ENCODE measurements at places on chromosomes 4 and X.
A peak's percentile ranks its signal among the peaks of the same experiment; 100 is the strongest.

GRCh38 chr4:159374749-159375530, 272.1 kb downstream of the RAPGEF2 start:
- no peak for DNase-seq

GRCh38 chr4:163263606-163264005, 68.8 kb downstream of the NPY1R start:
- no peak for DNase-seq

DNA sequence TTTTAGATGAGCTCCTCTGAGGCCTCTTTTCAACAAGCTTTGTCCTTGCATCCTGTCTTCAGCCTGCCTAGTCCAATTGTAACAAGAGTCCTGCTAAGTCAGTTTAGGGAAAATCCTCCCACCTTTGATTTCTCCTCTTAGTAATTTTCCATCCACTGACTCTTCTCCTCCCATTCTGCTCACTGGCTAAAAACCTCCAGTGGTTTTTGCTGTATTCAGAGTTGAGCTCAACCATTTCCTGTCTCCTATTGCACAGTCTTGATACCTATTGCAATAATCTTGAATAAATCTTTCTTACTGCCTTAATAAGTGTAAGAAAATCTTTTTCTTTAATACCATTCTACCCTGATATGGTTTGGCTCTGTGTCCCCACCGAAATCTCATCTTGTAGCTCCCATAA, 117.8 kb upstream of the ENPP6 start:
- DNase-seq: no peak

- no peak for DNase-seq
Observed at GRCh38 chr4:4541040-4541631, 712 bp downstream of the STX18 start.

GRCh38 chr4:74975082-74975481, 42.2 kb downstream of the PARM1 start:
- DNase-seq: no peak

DNA sequence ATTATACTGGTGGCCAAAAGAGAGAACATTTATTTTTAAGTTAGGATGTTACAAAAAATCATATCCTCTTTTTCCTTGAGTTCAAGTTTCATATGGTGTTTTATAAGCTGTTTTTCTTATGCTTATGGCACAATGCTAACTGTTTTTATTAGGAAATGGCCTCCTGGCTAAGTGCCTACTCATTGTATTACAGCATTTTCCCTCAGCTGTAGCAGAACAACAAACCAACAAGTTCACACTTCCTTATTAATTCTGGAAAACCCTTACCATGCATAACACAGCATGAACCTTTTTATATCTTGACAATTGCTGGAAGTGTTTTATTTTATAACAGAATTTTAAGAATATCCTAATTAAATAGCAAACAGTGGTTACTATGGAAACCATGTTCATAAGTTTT, 165.8 kb downstream of the GASK1B start:
- DNase-seq: no peak

GRCh38 chr4:107531927-107532326, 188.1 kb downstream of the PAPSS1 start:
- DNase-seq: no peak

DNA sequence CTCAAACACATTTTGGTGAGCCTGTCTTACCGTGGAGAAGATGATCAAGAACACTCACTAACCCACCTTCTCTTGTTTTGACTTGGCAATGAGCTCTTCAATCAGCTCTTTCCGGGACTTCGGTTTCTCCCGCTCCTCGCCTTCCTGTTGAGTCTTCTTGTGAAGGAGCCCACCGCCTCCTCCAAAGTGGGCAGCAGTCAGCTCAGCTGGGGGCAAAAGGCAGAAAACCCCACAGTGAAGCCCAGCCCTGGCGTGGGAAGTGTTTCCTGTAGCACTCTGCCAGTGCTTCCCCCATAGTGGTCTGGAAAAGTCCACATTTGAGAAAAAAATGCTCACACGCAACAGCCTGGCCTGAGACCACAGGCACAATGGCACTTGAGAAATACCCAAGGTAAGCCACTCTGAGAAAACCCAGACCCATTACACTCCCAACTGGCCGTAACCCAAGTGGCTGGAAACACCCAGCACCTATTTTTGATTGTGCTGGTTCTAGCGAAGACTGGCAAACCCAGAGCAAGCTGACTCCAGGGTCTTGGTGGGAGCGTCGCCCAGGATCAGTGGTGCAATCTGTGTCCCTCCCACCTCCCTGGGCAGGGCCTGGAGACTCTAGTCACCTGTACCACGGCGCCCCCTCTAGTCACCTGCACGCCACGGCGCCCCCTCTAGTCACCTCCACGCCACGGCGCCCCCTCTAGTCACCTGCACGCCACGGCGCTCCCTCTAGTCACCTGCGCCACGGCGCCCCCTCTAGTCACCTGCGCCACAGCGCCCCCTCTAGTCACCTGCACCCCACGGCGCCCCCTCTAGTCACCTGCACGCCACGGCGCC, 8.6 kb downstream of the NOP14 start:
- DNase-seq: no peak

- DNase-seq: no peak
Observed at GRCh38 chr4:71382900-71383560, 44.2 kb downstream of the SLC4A4 start.

DNA sequence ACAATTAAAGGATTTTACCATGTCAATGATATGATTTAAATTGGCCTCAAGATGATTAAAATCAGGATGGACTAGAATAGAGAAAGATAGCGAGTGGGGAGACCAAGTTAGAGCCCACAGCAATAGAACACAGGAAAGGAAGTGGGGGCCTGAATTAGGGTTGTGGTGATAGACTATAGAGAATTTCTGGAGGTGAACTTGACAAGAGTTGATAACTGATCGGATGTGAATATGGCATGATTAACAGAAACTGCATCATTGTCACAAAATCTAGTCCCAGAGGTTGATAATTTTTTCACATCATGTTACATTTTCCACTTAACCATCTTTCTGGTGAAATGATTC, 26.3 kb upstream of the TRPC3 start:
- DNase-seq: no peak

- DNase-seq: no peak
Observed at GRCh38 chr4:102779204-102779603, 18.4 kb upstream of the MANBA start.

GRCh38 chr4:127730142-127730913, at the start of gene SLC25A31:
TSS of gene SLC25A31 (plus strand) at chr4:127730400. CDS start at chr4:127730546, 146 bp downstream.
- DNase-seq: no peak

DNA sequence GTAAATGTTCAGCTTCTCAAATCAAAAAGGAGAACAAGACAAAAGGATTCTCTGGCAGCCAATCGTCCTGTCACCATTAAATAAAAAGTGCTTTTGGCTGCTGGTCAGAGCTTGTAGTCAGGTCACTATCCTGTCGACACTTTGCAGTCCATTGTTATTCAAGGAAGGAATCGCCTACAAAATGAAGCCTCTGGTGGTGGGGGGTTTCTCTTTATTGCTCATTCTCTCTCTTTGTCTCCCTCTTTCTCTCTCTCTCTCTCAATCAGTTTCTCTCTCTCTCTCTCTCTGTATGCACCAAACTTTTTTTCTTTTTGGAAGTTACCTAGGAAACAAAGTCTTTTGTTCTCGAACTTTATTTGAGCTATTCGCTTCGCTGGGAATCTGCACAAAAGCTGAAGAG, 17.6 kb upstream of the SCML1 start:
- no peak for DNase-seq

GRCh38 chr4:36677112-36677511, 395.7 kb downstream of the DTHD1 start:
- DNase-seq: no peak

DNA sequence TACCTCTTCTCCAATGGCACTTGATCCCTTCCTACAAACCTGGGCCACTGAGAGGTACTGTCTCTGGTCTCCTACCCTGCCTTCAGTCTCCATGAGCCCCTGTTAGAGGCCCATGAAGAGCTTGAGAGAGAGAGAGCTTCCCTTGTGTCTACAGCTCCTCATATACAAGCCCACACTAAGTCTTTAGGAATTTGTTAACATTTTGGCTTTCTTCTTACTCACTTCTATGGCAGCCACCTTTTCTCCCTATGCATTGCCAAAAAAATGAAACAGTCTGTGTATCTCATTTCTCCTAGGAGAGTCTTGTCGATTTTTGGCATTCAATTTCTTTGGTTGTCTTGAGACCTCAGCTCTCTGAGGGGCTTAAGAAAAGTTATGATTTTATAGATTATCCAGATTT, 90.9 kb upstream of the LNX1 start:
- DNase-seq: no peak

- DNase-seq: no peak
Observed at GRCh38 chrX:112818114-112819007, 22.3 kb downstream of the AMOT start.

DNA sequence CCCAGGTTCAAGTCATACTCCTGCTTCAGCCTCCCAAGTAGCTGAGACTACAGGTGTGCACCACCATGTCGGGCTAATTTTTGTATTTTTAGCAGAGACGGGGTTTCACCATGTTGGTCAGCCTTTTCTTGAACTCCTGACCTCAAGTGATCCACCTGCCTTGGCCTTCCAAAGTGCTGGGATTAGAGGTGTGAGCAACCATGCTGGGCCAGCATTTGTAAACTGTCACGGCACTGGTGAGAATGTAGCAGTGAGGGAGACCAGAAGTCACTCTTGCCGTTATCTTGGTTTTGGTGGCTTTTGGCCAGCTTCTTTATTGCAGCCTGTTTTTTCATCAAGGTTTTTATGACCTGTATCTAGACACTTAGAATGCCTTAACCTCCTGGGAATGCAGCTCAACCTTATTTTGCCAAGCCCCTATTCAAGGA, 22.4 kb downstream of the PCDH18 start:
- no peak for DNase-seq

- no peak for DNase-seq
Observed at GRCh38 chr4:94036964-94037363, 170.7 kb upstream of the SMARCAD1 start.

- DNase-seq: no peak
Observed at GRCh38 chr4:81237791-81238190, 22.8 kb upstream of the PRKG2 start.

DNA sequence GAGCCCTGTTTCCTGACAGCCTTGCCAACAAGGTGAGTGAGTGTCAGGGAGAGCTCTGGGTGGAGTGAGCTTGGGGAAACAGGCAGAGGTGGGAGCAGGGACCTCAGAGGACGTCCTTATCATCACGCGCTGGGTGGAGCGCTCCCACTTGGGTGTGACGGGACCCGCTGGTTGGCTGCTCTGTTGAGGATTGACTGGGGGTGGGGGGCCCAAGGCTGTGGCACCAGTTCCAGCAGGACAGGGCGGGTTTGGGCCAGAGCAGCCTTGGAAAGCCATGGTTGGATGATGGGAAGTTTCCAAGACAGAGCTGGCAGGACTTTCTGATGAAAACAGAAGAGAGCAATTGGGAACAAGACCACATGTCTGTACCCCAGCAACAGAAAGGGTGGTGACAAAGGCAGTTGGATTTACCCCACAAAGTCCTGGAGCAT, 3.0 kb upstream of the PCGF3 start:
- no peak for DNase-seq

DNA sequence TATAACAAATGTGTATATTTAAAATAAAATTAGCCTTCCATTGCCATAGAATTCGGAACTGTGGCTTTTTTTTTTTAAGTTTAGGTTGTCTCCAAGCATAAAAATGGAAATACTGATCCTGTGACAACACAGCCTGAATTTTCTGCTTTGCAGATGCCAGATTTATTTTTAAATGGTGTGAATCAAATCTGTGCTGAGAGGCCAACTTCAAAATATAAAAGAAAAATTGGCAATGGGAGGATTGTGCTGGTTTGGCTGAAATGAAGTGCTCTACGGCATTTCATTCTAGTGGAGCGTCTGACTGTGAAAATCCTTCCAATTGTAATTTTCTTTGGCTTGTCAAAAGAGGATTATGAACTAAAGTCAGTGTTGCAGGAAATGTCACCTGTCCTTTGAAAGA, 580.3 kb upstream of the ZFP42 start:
- DNase-seq: no peak

DNA sequence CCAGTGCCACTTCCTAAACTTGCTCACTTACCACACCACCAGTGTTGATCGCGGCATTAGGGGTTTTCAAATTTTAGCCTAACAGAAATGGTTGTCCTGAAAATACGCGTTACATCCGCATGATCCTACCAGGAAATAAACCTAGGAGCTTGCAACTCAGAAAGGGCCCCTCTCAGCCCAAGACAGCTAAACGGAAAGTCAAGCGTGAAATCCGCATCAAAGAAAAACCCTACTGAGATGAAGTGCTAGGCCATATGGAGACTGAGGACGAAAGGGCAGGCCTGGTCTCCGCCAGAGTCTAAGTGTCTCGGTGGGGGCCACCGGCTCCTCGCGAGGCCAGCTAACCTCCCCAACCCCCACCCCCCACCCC, 626 bp downstream of the YTHDC1 start:
- peak; percentile 69 for DNase-seq

- no peak for DNase-seq
Observed at GRCh38 chrX:74023203-74023602, 280.8 kb upstream of the ZCCHC13 start.

- no peak for DNase-seq
Observed at GRCh38 chr4:48645225-48645794, 134.8 kb downstream of the FRYL start.

DNA sequence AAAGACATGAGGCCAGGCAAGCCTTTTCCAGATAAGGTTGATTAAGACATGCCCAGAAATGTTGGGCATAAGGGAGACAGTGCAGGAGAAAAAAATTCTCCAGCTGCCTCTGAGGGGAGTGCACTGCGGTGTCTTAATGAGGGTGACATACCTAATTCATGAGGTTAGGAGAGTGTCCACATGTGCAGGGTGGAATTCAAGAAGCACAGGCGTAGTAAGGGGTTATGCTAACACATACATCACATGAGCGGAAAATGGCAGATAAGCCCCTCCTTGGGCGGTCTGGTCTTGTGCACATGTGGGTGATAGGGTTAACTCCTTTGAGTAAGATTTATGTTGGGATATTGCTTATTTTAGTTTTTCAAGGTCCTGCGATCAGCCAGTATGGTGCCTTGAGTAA, 122.4 kb downstream of the PHKA2 start:
- no peak for DNase-seq

- no peak for DNase-seq
Observed at GRCh38 chr4:113476800-113477199, 284.7 kb downstream of the CAMK2D start.

GRCh38 chr4:5125321-5125720, 74.0 kb downstream of the STK32B start:
- DNase-seq: no peak

DNA sequence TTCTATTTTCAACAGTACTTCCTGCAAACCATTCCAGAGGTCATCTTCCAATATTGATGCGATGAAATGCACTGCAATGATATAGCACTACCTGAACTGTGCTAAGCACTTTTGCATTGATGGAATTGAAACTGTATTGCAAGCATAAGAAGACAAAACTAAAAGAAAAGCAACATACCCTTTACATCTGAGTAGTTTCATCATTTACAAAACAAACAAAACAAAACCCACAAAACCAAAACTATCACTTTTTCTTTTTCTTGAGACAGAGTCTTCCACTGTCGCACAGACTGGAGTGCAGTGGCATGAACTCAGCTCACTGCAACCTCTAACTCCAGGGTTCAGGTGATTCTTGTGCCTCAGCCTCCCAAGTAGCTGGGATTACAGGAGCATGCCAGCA, 120.1 kb upstream of the NAP1L5 start:
- no peak for DNase-seq
